ENCODE measurements at places on chromosomes 7 and 10.

GRCh38 chr10:104325436-104326435, 12.5 kb downstream of the ITPRIP start:
- no peak for DNase-seq

GRCh38 chr7:133854739-133855138, 272.4 kb upstream of the LRGUK start:
- no peak for DNase-seq

- DNase-seq, result no peak
Observed at GRCh38 chr7:50431316-50431715, 18.8 kb downstream of the FIGNL1 start.

- DNase-seq, result no peak
Observed at GRCh38 chr10:86953747-86954680, 3.4 kb downstream of the MMRN2 start.

GRCh38 chr7:41567031-41567730, 135.7 kb downstream of the INHBA start:
- DNase-seq, result no peak

Measured in stimulated activated CD4-positive, alpha-beta T cell treated with anti-CD3 and anti-CD28 coated beads, Interleukin-4, amount 100 ng/mL, for 48 hours (primary cell).